Amniotic stem cell (primary cell): ENCODE measurements at places on chromosomes 16 and 17.

GRCh38 chr17:10776381-10776780 is 27.5 kb downstream of the TMEM238L start:
- no peak for DNase-seq

GRCh38 chr17:45427181-45427835 is 5.4 kb downstream of the ARHGAP27 start:
- no peak for DNase-seq

DNA sequence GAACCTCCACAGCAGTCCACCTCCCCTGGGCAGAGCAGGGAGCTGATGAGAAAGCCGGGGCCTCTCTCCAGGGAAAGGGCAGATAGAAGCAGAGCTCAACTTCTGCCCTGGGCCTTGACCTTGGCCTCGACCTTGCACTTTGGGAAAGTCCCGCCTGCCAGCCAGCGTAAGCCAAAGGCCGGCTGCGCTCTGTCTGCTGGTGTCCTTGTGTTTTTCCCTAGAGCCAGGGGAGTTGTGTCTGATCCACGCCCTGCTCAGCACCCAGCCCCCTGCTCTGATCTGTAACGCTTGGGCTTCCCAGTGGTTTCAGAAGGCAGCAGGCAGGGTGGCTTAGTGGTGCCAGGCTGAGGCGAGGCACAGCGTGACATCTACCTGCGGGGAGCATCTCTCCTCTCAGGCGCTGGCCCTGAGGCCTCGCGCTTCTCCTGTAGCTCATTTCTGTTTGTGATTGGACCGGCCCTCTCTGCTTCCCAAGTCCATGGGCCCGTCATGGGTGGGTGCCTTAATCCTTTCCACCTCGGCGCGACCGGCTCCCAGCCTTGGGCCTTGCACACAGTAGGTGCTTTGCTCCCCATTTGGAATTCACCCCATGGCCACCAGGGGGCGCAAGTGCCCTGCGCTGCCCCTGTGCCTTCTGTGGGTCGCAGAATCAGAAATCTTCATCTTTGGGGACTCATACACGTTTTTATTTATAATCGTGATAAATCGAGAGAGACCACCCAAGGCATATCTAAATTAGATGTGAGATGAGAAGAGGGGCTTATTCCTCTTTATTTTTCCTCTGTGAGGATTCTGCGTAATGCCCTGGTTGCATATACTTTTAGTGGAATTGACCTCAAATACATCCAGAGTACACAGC is 24.2 kb downstream of the SGSH start:
- DNase-seq = no peak

- DNase-seq = no peak
Observed at GRCh38 chr17:9811086-9811485, 10.8 kb downstream of the GSG1L2 start.

GRCh38 chr17:27810902-27811557 is 10.7 kb upstream of the NOS2 start:
- DNase-seq = no peak

DNA sequence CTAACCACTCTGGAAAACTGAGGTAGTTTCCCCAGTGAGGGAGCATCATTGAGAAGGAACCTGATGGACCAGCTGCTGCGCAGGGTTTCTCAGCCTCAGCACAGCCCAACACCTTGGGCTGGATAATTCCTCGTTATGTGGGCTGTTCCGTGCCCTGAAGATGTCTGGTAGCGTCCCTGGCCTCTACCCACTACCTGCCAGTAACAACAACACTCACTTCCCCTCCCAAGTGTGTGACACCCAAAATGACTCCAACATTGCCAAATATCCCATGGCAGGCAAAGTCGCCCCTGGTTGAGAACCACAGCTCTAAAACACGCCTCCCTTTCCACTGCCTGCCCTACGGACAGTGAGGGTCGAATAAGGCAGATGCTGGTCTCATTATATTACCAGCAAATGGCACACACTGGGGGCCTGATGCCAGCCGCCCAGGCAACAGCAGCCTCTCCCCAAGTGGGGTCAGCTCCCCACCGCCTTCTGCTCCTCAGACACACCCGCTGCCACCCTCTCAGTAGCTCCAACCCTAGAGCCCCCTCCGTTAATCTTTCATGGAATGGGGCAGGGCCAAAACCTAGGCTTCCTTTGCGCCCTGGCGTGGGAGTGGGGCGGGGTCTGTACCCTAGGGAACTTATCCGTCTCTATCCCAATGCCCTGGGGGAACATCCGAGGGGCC is 1.0 kb downstream of the RHBDF2 start:
- no peak for DNase-seq

DNA sequence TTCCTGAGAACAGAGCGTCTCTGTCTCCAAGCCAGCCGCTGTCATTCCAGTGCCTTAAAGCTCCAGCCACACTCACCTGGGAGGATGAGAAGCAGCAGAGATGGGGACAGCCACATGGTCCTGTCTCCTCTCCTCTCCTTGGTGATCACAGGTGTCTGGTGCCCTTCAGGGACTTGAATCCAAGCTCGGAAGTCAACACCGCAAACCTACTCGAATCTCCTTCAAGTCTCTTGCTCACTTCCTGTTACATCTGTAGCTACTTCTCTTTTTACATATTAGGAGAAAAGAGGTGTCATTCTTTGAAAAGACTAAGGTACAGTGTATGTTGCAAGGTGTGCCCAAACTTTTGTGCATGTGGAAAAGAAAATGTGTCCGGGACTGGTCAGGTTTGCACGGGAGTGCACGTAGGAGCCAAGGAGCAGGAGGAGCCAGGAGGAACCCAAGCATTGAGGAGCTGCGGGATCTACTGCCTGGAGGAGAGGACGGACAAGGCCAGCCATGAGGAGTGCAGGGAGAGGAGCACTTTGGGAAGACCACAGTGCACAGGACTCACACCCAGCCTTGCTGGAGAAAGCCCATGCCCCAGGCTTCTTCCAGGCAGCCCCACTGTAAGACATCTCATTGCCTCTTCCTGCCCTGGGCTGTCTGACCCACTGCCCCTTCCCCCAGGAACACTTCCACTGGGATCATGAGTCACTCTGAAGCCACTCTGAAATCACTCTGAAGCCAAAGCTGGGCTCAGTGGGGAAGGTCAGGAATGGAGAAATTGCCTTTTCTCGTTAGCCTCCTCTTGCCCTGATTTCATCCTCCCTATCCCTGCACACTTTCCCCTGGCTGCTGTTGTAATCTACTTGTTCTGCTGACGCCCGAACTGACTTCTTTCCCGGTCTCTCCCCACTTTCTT is at the start of gene CD300LD:
CD300LD (minus strand) TSS at position 197 of the 904 bp plus-strand sequence; CDS start at position 116, 81 bp downstream.
- DNase-seq = no peak

DNA sequence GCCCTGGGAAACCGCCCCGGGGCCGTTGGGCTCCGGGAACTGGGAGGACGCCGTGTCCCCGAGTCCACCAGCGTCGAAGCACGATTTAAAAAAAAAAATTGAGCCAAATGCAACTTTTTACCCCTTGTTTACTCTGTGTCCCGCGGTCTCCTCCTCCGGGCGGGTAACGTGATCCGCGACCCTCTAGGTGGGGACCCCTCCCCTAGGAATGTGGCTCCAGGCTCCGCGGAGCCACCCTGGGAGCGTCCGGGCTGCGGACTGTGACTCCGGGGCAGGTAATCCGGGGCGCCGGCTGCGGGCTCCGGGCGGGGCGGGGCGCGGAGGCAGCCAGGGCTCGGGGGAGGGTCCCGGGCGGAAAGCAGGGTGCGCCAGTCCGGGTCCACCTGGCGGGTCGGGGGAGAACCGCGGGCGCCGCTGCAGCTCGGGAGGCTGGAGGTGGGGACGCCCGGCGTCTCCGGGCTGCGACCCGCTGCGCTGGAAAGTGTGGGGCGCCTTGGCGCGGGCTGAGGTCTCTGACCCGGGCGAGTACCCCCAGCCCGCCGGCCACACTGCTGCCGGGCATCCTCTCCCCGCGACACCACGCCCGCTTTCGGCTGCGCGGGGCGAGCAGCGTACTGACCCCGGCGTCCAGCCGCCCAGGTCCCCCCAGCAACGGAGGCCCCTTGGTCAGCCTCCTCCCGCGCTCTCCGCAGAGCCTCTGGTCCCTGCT is 852 bp upstream of the HELZ start:
- DNase-seq = no peak

DNA sequence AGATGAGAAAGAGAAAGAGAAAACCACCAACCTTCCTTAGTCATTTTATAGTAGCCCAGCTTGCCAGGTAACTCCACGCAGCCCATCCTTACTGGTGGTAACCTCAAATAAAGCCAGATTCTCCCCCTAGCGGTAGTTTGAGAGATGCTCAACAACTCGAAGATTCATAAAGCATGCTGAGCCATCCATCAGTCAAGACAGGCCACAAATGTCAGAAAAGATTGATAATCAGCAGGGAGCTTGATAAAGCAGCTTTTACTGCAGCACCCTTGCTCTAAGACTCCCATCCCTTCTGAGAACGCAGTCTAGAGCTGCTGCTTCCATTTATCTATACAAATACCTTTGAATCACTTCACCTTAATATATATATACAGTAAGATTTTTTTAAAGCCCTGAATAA is 451.5 kb upstream of the HSBP1 start:
- peak; percentile 60 for DNase-seq
